ENCODE measurements at places on chromosomes 5 and 9. TPM values are rescaled to one million over a fixed set of nuclear protein-coding genes. Genes with fewer than 3 reads are reported as not detected.

CNTNAP3 gene
- not detected for total RNA-seq

ZNF169 gene
- total RNA-seq = 4.6 TPM

ANGPTL2 gene
- total RNA-seq = not detected

CLINT1 gene
- 156 TPM for total RNA-seq

BTNL9 gene
- total RNA-seq = not detected

DNA sequence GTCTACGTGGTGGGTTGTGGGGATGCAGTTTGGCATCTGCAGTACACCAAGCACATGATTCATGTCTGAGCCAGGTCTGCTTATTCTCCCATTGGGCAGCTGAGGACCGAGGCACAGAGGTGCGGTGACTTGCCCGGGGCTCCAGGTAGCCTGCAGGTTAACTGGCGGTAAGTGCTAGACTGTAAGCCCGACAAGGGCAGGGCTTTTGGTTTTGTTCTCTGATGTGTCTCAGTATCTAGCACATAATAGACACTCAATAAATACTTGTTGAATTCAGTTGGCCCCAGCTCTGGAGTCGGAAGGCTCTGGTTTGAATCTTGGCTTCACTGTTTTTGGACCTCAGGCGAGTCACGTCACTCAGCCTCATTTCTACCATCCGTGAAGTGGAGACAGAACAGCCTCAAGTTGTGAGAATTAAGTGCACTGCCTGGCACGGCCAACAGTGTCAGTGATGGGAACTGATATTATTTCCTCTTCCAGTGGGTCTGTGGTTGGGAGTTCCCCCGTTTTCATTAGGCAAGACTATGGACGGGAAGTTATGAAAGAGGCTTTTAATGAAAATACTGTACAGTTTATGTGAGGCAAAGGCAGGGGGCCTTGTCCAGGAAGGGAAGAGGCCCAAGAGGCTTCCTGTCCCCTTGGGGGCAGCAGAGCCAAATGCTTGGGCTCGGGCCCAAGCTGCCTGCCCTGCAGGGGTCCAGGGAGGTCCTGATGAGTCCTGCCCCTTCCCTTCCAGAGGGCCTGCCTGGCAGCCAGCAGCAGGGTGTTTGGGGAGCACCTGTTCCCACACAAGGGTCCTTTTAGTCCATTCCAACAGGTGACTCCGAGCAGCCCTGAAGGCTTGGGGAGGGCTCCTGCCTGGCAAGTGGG, 3.3 kb downstream of the PRELID1 start:
- H3K36me3 ChIP-seq = peaks cover 25% of the 10 kb centered on the region
- peaks cover 90% of the 10 kb centered on the region for H3K4me1 ChIP-seq
- peak overlapping the region; percentile 44 for H3K27ac ChIP-seq
- H3K27me3 ChIP-seq = no peaks in the 10 kb centered on the region

- no peak overlapping the region for H3K27ac ChIP-seq
- DNase-seq = no peak
- H3K4me1 ChIP-seq = no peaks in the 10 kb centered on the region
- H3K36me3 ChIP-seq = no peaks in the 10 kb centered on the region
- H3K27me3 ChIP-seq = no peaks in the 10 kb centered on the region
These were observed 70.3 kb upstream of the SH3PXD2B start for GRCh38 chr5:172524573-172525021.

DNA sequence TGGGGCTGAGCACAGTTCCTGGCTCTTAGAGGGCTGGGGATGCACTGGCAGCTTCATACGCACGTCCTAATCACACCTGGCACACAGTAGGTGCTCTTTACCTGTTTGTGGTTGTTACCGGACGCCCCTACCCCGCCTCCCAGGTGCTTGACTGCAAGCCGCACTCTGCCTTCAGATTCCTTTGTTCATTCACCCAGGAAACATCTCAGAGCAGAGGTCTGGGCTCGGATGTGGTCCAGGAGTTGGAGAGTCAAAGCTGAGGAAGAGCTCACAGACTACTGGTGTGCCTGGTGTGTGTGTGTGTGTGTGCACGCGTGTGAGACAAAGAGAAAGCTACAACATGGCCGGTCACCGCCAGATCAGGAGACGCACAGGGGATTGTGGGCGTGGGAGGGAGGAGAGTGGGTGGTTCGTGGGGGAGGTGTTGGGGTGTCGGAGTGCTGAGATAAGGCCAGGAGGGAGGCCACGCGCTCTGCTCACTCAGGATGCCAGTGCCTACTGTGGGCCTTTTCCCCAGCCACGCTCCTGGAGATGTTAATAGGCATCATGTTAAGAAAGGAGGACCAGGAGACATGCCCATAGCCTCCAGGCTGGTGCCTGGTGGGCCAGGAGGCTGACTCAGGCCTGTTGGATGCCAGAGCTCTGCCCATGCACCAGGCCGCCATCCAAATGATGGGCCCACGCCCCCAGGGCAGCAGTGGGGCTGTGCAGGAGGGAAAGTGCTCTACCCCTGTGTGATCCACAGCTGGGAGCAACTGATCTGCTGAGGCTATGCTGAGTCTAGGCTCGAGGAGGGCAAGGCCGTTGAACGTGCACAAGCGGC, 39.9 kb downstream of the CRB2 start:
- H3K4me1 ChIP-seq = no peaks in the 10 kb centered on the region
- no peak overlapping the region for H3K27ac ChIP-seq
- H3K4me3 ChIP-seq = no peak overlapping the region

- H3K4me1 ChIP-seq = no peaks in the 10 kb centered on the region
- no peaks in the 10 kb centered on the region for H3K27me3 ChIP-seq
- H3K4me3 ChIP-seq = no peak overlapping the region
- H3K36me3 ChIP-seq = no peaks in the 10 kb centered on the region
- no peak for DNase-seq
These were observed 710.4 kb upstream of the CTNND2 start for GRCh38 chr5:12614608-12615007.

GRCh38 chr5:62041156-62041756, 264.8 kb upstream of the KIF2A start:
- H3K4me3 ChIP-seq = no peak overlapping the region
- no peak overlapping the region for H3K27ac ChIP-seq
- H3K4me1 ChIP-seq = no peaks in the 10 kb centered on the region
- DNase-seq = no peak
- no peaks in the 10 kb centered on the region for H3K36me3 ChIP-seq
- H3K27me3 ChIP-seq = no peaks in the 10 kb centered on the region

DNA sequence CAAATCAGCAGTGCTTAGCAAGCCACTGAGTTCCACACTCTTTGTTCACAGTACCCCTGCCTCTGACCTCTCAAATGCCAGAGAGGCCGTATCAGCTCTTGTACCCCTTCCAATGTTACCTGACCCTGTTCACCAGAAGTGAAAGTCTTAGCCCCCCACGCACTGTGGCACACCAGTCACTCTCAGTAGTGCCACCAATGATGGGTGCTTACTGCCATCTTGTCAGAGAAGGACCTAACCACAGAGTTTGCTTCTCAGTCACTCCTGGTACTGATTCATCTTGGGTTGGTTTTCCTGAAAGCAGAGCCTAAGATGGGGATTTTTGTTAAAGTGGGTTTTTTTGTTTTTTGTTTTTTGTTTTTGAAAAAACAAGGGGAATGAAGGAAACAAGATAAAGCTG, 28.8 kb upstream of the PANK3 start:
- no peak overlapping the region for H3K27ac ChIP-seq
- DNase-seq = no peak
- no peaks in the 10 kb centered on the region for H3K27me3 ChIP-seq
- H3K36me3 ChIP-seq = no peaks in the 10 kb centered on the region
- H3K4me1 ChIP-seq = no peaks in the 10 kb centered on the region

- no peaks in the 10 kb centered on the region for H3K27me3 ChIP-seq
- no peak for DNase-seq
- no peak overlapping the region for H3K4me3 ChIP-seq
- H3K36me3 ChIP-seq = no peaks in the 10 kb centered on the region
- no peak overlapping the region for H3K27ac ChIP-seq
These were observed 109.4 kb downstream of the CMYA5 start for GRCh38 chr5:79798893-79799590.

DNA sequence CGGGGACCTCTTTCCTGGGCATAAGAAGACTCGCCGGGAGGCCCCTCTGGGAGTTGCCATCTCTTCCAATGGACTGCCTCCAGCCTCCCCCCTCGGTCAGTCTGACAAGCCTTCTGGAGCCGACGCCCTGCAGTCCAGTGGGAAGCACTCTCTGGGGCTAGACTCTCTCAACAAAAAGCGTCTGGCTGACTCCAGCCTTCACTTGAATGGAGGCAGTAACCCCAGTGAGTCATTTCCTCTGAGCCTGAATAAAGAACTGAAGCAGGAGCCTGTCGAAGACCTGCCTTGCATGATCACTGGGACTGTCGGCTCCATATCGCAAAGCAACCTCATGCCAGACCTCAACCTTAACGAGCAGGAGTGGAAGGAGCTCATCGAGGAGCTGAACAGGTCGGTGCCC, 28.4 kb upstream of the LTC4S start:
- peaks cover 49% of the 10 kb centered on the region for H3K36me3 ChIP-seq
- no peaks in the 10 kb centered on the region for H3K27me3 ChIP-seq
- no peak overlapping the region for H3K27ac ChIP-seq
- H3K4me1 ChIP-seq = peaks cover 21% of the 10 kb centered on the region

DNA sequence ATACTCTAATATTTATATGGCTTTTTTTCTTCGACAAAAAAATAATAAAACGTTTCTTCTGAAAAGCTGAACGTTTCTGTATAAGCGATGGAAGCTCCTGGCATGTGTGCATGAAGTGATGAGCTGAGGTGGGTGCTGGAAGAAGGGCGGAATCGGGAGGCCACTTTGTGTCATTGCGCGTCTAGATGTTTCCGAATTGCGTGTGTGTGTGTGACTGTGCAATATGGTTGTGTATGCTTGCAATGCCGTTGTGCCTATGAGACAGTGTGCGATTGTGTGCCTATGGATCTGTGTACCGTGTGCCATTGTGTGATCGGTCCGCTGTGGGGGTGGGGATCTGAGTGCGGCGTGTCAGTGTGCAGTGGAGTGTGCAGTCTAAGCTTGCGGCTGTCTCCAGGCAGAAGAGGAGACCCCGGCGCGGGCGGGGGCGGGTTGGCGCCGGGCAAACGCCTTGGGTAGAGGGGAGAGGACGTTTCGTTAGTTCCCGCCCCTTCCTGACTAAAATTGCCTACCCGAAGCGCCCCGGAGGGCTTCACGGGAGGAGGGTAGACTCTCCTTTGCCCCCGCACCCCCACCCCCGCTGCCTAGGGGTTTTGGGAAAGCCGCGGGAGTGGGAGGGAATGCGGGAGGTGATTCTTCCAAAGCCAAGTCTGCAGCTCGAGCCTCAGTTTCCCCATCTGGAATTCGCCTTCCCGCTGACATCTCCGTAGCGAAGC, 24.2 kb downstream of the PCDHGC5 start:
- no peak for DNase-seq
- H3K36me3 ChIP-seq = peaks cover 35% of the 10 kb centered on the region
- H3K4me3 ChIP-seq = peak overlapping the region; percentile 22
- no peaks in the 10 kb centered on the region for H3K27me3 ChIP-seq
- H3K27ac ChIP-seq = no peak overlapping the region

GRCh38 chr9:23739753-23740152, 86.3 kb downstream of the ELAVL2 start:
- DNase-seq = no peak
- H3K4me3 ChIP-seq = no peak overlapping the region
- H3K36me3 ChIP-seq = no peaks in the 10 kb centered on the region
- H3K27ac ChIP-seq = no peak overlapping the region
- H3K27me3 ChIP-seq = no peaks in the 10 kb centered on the region

DNA sequence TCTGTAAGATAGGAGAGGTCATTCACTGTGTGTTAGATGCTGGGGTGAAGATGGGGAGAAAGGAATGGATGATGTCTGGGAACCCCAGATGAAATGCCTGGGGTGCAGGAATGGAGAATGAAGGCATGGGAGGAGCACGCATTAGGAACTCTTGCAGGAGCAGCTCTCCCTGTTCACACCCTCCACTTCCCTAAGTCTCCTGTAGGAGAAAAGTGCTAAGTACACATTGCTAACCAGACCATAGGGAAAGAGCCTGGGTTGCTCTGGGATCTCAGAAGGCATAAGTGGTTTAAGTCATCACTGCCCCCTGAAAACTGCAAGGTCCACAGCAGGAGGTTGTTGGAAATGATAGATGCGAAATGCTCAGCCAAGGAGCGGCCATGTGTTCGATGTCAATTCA, 163.1 kb downstream of the SEC61B start:
- no peaks in the 10 kb centered on the region for H3K27me3 ChIP-seq
- H3K36me3 ChIP-seq = no peaks in the 10 kb centered on the region
- DNase-seq = no peak
- H3K4me1 ChIP-seq = no peaks in the 10 kb centered on the region

- H3K36me3 ChIP-seq = peaks cover 70% of the 10 kb centered on the region
- H3K4me1 ChIP-seq = no peaks in the 10 kb centered on the region
- no peak overlapping the region for H3K27ac ChIP-seq
- H3K27me3 ChIP-seq = no peaks in the 10 kb centered on the region
- no peak for DNase-seq
These were observed 22.3 kb downstream of the LEAP2 start for GRCh38 chr5:132895719-132896305.

DNA sequence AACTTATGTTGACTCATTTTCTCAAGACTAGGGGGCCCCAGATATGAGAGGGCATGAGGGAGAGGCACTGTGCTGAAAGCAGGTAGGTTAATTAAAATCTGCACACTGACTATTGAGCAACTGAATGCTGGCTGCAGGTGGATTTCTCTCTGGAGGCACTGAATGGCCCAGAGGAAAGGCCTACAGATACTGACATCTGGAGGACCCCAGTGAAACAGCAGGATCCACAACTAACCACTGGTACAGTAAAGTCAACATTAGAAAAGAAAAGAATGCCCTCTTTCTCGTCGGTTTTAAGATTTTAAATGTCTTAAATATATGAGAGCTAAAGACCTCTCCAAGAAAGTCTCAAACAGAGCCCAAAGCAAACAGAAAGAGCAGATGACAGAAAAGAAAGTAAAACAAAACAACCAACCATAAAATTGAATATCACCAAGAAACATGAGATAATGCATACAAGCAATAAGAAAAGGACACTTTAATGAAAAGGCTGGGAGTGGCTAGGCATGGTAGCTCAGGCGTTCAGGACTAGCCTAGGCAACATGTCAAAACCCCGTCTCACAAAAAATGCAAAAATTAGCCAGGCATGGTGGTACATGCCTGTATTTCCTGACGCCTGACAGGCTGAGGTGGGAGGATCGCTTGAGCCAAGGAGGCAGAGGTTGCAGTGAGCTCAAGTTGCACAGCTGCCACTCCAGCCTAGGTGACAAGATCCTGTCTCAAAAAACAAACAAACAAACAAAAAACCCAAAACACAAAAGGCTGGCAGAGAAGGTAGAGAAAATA, 43.3 kb downstream of the PUM3 start:
- no peaks in the 10 kb centered on the region for H3K27me3 ChIP-seq
- H3K4me1 ChIP-seq = no peaks in the 10 kb centered on the region
- no peak overlapping the region for H3K4me3 ChIP-seq
- DNase-seq = no peak
- H3K36me3 ChIP-seq = peaks cover 45% of the 10 kb centered on the region

- DNase-seq = no peak
- H3K4me1 ChIP-seq = no peaks in the 10 kb centered on the region
- no peak overlapping the region for H3K27ac ChIP-seq
- H3K4me3 ChIP-seq = no peak overlapping the region
- no peaks in the 10 kb centered on the region for H3K36me3 ChIP-seq
These were observed 66.5 kb downstream of the EPB41L4B start for GRCh38 chr9:109254317-109254716.

GRCh38 chr9:2677915-2678889, 39.1 kb upstream of the KCNV2 start:
- no peaks in the 10 kb centered on the region for H3K4me1 ChIP-seq
- no peak overlapping the region for H3K27ac ChIP-seq
- no peak for DNase-seq
- H3K27me3 ChIP-seq = no peaks in the 10 kb centered on the region
- H3K36me3 ChIP-seq = no peaks in the 10 kb centered on the region
